ENCODE measurements at places on chromosomes 6 and 20. TPM values are rescaled to one million over a fixed set of nuclear protein-coding genes. Genes with fewer than 3 reads are reported as not detected.

PCSK2 gene
- not detected for total RNA-seq

SEL1L2 gene
- not detected for total RNA-seq

BANF2 gene
- total RNA-seq = not detected

TP53TG5 gene
- total RNA-seq = 0.09 TPM

All from T-helper 2 cell treated with Interferon-gamma antibody and Interleukin-4, amounts not matched to agents 100 ng/mL and 5 ng/mL, for 36 hours (primary cell).